Bronchial epithelial cell (primary cell): ENCODE measurements at places on chromosomes 11 and 22.

- no peak for DNase-seq
Observed at GRCh38 chr11:102705626-102706025, at the start of gene MMP27. MMP27 (minus strand) TSS chr11:102705769; CDS start chr11:102705714, 55 bp downstream.

- DNase-seq: no peak
Observed at GRCh38 chr11:42253156-42253555, 793.7 kb upstream of the LRRC4C start.

DNA sequence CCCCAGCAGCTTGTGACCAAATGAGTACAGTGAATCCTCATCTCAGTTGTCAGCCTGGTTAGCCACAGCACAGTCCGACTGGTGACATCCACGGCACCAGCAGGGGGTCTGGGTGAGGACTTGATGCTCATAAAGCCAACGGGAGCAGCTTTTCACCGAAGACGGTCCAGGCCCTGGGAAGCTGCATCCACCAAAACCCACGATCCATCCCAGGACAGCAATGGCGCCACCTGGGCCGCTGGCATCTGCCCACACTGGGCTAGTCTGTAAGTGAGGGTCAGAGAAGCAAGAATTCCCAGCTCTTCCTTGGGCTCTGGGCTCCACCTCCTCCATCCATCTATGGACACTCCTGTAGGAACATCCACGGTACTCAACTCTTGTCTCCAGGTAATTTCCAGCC lies 25.1 kb upstream of the FXYD6 start:
- no peak for DNase-seq

DNA sequence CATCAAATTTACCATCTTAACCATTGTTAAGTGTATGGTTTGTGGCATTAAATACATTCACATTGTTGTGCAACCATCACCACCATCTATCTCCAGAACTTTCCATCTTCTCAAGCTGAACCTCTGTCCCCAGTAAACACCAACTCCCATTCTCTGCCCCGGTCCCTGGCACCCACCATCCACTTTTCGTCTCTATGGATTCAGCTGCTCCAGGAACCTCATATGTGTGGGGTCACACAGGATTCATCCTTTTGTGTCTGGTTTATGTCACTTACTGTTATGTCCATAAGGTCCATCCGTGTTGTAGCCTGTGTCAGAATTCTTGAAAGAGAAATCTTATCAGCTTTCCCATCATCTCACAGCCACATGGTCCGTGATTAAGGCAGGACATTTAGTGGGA lies 16.3 kb downstream of the TSPAN32 start:
- no peak for DNase-seq

DNA sequence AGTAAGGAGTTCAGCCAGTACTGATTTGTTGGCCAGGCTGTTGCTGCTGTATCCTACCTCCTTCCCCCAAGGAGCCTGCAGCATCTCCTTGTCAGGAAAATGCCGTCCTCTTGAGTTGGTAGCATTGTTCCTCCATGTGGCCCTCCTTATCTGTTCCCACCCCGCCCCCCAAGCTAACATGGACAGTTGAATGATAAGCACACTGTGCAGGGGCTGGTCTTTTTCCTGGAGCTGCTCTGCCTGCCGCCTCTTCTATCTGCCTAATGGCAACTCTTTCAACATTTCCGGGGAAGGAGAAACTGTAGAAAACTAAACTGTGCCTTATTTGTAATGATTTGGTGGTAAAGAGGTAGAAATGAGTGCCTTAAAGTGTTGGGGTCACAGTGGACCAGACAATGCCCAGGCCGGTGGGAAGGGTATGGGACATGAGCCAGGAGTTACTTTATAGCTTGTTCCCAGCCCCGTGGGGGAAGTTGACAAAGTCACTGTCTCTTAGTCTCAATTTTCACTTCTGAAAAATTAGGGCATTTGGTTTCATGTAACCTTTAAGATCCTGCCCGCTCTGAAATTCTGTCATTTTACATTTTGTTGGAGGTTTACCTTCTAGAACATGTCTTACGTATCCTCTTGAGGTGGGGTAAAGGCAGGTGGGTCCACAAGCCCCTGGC lies 4.5 kb downstream of the FAM118A start:
- no peak for DNase-seq

DNA sequence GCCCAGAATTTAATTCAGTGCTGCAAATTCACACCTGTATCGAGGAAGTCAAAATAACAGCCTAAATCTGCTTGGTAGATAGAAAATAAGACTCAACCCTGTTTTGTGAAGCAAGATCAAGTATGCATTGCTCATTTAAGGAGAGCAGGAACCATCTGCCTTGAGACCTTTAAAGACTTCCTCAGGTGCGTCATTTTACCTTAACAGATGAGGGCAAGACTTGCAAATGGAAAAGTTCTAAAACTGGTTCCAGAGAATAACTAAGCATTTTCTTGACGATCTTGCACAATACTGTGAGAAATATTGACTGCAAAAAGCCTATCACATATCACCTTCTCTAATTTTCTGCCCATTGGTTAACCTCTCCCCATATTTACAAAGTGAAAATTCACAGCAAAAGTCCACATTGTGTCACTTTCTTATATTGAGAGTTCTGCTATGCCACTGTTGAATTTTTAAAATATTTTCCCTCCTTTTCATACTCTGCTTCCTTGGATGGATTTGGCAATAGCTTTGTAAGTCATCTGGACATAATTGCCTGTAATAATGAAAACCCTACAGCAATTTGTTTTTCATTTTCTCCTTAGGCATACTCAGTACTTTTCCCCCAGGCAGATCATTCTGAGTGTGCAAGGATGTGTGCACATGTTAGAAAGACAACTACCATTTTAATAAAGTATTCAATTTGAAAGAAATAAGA lies 234.2 kb downstream of the AASDHPPT start:
- no peak for DNase-seq

GRCh38 chr11:58801974-58802545 lies 42.4 kb downstream of the GLYATL2 start:
- peak; percentile 18 for DNase-seq

GRCh38 chr22:46983046-46983445 lies 220.6 kb downstream of the TBC1D22A start:
- no peak for DNase-seq

- peak; percentile 31 for DNase-seq
Observed at GRCh38 chr11:69691463-69691862, 12.4 kb downstream of the FGF19 start.

DNA sequence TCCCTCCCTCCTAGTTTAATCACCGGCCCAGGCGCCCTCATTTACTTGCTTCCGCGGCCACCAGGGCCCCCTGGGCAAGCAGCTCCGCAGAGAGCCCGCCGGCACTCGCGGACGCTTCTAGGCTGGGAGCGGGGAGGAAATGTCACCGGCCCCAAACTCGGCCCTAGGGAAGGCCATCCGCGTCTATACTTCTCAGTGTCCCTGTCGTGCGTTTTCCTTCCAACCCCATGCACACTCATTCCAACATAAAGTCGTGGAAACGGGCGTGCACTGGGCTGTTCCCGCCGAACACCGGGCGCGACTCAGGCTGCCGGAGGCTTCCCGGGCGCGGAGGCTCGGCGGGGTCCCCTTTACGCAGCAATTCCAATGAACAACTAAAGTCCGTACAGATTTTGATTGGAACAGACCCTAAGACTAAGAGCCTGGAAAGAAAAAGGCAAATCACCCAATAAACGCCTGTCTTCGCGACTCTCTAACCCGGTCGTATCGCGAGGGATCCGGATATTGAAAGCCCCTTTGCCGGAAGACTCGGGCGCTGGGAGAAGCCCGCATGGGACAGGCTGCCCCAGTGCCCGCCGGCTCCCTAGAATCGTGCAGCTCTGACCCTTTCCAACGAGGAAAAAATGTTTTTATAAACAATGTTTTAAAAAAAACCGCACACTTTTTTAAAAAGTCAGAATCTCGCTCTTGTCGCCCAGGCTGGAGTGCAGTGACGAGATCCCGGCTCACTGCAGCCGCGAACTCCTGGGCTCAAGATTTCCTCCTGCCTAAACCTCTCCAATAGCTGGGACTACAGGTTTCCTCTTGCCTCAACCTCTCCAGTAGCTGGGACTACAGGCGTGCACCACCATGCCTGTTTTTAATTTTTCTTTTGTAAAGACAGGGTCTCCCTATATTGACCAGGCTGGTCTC lies 1.3 kb upstream of the BARX2 start:
- no peak for DNase-seq

DNA sequence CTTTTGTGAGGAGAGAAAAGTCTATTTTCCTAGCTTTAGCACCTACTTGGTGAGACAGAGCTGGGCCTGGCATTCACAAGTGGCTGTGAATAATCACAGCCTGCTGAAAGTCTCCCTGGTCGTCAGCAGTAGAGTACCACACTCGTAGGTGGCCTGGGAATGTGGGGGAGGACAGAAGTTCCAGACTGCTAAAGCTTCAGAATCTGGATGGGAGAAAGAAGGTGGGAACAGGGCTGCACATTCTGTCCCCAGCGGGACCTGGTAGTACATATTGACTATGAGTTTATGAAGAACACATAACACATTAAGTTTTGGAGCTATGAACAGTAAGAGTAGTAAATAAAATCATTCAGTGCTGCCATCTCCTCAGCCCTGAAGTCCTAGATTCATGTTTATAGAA lies 19.0 kb upstream of the LIMK2 start:
- DNase-seq: no peak

DNA sequence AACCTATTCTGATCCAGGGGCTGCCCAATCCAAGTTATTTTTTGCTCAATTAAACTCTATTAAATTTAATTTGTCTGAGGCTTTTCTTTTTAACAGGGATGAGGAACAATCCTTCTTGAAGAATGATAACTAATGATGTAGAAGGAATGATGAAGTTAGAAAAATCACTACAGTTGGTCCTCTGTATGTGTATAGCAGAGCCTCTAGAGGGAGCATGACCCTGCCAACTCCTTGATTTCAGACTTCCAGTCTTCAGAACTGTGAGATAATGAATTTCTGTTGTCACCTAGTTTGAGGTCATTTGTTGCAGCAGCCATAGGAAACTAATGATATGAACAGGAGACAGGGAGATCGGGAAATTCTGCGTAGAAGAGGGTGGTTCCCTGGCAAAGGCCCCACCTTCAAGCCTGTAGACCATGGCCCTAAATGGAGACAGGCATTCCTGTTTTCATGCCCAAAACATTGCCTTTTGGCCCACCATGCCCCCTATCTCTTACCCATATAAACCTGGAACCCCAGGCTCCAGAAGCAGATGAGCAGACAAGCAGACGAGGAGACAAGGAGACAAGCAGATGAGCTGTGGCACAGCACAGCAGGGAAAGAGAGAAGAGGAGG lies 7.7 kb upstream of the QSER1 start:
- peak; percentile 15 for DNase-seq

- DNase-seq: no peak
Observed at GRCh38 chr11:72970557-72971118, 156.4 kb downstream of the ATG16L2 start.

DNA sequence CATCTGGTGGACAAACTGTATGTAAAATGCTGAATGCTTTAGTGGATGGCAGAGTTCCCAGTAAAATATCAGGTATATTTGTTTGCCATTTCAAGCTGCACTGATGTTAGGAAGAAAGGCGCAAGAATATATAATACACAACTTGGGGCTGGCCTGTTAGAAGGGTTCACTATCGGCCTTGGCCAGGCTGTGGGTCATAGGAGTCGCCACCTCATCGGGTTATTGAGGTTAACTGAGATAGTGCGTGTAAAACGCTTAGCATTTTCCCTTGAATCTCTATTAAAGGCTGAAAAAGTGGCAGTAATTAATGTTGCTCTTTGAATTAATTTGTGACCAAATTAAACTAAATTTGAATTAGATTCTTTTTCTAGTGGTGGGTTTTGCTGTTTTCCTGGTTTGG lies 5.1 kb downstream of the FAM118A start:
- no peak for DNase-seq
